Activated T-cell treated with anti-CD3 and anti-CD28 coated beads for 4 hours (primary cell): ENCODE measurements at places on chromosomes 5 and 9.

DNA sequence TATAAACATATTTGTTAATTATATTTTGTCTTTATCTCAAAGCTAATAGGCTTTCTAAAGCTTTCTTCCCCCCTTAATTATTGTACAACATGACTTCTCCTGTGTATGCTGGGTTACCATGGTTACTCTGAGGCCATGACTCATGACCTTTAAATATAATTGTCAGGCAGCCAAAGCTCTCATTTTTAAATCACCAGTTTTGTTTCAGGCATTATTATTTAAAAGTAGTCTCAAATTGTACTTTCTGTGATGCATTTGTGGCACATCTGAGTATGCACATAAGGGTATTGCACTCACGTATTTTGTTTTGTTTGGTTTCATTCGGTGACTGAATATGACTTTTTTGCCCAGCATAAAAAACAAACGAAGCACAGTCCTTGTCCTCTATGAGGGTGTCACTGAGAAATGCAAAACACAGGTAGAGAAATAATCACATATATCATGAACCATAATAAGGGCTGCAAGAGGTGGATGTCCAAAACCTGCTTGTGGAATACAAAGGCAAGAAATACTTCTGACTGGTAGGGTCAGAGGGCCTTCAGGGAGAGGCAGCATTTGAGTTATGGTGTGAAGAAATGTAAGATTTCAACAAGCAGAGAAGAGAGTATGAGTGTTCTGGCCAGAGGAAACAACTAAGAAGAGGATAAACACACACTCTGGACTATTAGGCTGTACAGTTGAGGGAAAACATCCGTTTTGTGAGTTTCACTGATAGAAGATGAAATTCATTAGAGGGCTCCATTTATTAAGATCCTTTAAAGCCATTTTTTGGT is 2.1 kb downstream of the CCDC192 start:
- DNase-seq = no peak

DNA sequence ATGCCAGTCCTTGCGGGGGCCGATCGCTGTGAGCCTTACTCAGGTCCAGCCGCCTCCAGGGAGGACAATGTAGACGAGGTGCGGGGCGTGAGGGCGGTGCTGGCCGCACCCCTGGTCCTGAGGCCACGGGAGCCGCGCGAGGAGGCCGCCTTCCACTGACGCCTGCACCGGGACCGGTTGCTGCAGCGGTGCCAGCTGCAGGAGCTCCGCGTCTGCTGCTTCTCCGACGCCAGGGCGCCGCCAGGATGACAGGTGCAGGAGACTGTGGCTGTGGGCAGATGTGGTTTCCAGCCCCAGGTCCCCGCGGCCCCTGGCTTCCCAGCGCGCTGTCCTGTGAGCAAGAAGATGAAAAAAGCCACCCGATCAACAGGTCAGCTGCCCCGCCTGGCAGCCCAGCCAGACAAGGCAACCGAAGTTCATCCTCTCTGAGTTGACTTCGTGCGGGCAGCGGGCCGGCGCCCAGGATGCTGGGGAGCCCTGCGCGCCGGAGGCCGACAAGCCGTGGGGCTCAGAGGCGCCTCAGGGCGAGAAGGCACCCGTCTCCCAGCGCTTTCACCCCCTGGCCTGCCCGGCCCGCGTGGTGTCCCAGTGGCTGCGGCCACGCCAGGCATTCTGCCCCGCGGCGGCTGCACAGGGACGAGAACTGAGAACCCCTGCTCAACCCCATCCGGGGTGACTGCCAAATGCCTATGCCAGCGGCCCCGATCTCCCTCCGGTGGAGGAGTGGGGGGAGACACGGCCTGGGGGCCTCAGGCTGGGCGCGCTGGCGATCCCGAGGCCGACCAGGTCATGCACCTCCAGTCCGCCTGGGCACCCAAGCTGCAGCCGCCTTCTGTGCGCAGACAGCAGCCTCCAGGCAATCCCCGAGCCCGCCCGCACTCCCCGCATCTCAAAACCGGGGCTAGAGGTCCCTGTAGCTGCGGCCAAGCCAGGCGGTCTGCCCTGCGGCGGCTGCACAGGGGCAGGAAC is 43.4 kb upstream of the BICD2 start:
- no peak for DNase-seq

- DNase-seq = no peak
These were observed 250.9 kb downstream of the SEMA5A start for GRCh38 chr5:9294793-9295465.

- DNase-seq = no peak
These were observed 19.8 kb downstream of the COL27A1 start for GRCh38 chr9:114174876-114175771.

- DNase-seq = no peak
These were observed at the start of gene CDKN2A for GRCh38 chr9:21993893-21994555. Gene CDKN2A, minus strand, starts transcription at chr9:21994392.
